ENCODE measurements at places on chromosomes 4 and X.

- no peak for DNase-seq
These were observed 106.2 kb upstream of the MAML3 start for GRCh38 chr4:140260227-140260626.

DNA sequence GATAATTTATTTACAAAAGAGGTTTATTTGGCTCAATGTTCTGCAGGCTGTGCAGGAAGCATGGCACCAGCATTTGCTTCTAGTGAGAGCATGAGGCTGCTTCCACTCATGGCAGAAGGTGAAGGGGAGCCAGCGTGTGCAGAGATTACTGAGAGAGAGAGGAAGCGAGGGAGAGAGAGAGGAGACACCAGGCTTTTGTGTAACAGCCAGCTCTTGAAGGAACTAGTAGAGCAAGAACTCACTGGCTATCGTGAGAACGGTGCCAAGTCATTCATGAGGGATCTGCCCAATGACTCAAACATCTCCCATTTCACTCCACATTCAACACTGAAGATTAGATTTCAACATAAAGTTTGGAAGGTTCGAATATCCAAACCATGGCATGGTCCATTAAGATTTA is 12.7 kb downstream of the GUCY1A1 start:
- DNase-seq, result no peak

- no peak for DNase-seq
These were observed 189.3 kb downstream of the PTTG2 start for GRCh38 chr4:38149472-38149996.

GRCh38 chr4:9849538-9849920 is 68.1 kb downstream of the DRD5 start:
- DNase-seq, result no peak

- no peak for DNase-seq
These were observed 868.5 kb upstream of the SLIT2 start for GRCh38 chr4:19382993-19383756.

GRCh38 chr4:82371497-82371896 is 2.3 kb downstream of the HNRNPD start:
- DNase-seq, result no peak

DNA sequence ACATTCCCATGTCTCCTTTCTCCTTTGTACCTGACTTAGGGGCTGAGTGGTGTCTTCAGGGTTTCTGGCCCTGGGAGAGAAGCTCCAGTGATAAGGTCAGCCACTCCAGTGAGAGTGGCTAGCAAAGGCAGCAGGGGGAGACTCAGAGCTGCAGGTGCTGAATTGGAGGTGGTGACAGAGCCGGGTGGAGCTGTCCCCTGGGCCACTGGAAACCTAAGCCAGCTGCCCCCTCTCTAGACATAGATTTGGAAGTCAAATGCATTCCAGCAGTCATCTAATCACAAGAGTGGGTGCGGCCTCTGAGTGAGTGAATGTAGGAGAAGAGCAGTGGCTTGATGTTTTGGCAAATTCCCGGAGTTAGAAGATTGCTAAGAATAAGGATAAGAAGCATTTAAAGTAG is 28.5 kb downstream of the TRIM2 start:
- no peak for DNase-seq

DNA sequence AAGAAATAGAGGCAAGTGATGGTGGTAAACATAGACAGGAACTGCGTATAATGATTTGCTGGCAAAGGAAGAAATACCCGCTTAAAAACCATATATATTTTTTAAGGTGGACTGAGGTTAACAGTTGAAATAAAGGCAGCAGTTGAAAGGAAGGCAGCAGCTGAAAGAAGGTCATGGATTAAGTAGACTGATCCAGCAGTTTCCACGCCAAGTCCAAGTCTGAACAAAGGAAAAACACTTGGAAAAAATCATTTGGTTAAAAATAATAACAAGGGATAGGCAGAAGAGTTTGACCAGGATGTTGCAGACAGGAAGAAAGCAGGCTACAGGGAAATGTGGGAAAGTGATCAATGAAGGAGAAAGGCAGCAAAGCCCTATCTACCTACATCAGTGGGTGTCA is 93.6 kb downstream of the AMELX start:
- DNase-seq, result no peak

GRCh38 chrX:107741404-107741790 is 34.2 kb downstream of the TSC22D3 start:
- no peak for DNase-seq

DNA sequence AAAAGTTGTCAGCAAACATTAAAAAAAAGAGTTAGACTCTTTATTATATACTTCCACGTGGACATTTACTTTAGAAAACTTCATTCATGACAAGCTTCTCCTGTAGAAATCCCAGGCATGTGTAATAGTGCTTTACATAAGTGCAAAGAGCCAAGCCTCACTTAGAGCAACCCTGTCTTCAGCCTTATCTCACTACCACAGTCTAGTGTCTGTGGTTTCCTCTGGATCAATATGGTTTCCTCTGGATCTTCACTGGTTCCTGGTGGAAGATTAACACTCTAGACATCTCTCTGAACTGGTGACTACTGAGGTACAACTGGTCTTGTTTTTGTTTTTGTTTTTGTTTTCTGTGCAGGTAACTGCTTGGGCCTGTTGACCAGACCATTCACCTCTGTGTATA is 18.4 kb upstream of the ARMCX5 start:
- no peak for DNase-seq

DNA sequence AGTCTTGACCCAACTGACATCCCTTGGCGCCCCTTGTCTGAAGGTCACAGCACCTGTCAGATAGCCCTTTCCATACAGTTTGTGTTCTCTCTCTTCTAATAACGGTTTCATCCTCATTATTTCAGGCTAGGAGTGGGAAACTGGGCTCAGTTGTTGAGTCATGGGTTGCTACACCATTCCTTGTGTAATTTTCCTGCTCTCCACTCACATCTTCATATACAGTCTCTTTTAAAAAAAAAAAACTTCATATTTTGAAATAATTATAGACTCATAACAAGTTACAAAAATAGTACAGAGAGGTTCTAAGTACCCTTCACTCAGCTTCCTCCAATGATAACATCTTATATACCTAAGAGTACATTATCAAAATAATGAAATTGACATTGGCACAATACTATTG is 60.2 kb upstream of the GRPR start:
- no peak for DNase-seq

GRCh38 chrX:148223361-148223760 is 242.2 kb downstream of the FMR1NB start:
- DNase-seq, result no peak

- no peak for DNase-seq
These were observed 77.6 kb downstream of the NWD2 start for GRCh38 chr4:37322122-37322521.

DNA sequence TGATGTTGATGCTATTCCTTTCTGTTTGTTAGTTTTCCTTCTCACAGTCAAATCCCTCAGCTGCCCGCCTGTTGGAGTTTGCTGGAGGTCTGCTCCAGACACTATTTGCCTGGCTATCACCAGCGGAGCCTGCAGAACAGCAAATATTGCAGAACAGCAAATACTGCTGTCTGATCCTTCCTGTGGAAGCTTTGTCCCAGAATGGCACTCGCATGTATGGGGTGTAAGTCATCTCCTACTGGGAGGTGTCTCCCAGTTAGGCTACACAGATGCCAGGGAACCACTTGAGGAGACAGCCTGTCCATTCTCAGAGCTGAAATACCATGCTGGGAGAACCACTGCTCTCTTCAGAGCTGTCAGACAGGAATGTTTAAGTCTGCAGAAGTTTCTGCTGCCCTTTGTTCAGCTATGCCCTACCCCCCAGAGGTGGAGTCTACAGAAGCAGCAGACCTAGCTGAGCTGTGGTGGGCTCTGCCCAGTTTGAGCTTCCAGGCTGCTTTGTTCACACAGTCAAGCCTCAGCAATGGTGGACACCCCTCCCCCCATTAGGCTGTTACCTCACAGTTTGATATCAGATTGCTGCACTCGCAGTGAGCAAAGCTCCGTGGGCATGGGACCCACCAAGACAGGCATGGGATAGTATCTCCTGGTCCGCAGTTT is 74.9 kb downstream of the SPIN3 start:
- DNase-seq, result no peak

DNA sequence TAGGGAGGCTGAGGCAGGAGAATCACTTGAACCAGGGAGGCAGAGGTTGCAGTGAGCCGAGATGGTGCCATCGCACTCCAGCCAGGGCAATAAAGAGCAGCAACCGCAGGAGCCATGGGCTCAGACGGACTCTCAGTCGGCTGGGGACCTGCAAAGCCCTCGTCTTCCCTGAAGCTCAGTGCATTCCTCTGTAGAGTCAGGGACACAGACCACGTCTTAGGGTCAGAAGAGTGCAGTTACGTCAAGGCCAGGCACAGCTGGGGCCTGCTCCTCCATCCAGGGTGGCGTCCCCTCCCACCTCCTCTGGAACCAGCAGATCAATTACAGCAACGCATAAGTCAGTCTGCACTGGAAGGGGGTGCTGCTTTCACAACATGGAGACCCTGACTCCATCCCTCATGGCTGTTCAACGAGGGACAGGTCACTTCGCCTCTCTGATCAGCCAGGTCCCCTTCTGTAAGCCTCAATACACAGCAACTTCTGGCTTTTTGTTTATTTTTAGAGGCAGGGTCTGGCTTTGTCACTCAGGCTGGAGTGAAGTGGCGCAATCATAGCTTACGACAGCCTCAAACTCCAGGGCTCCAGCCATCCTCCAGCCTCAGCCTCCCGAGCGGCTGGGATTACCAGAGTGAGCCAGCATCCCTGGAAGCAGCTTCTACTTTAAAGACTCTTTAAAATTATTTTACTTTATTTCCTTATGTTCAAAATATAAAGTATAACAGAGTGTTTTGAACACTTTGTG is 76.4 kb downstream of the ZFYVE28 start:
- DNase-seq, result no peak

- DNase-seq, result no peak
These were observed 37.4 kb downstream of the PDGFC start for GRCh38 chr4:156934259-156934635.

- DNase-seq, result no peak
These were observed 1.6 kb downstream of the PAPSS1 start for GRCh38 chr4:107718351-107718965.

- no peak for DNase-seq
These were observed 374.3 kb downstream of the SPRY1 start for GRCh38 chr4:123770884-123771283.

DNA sequence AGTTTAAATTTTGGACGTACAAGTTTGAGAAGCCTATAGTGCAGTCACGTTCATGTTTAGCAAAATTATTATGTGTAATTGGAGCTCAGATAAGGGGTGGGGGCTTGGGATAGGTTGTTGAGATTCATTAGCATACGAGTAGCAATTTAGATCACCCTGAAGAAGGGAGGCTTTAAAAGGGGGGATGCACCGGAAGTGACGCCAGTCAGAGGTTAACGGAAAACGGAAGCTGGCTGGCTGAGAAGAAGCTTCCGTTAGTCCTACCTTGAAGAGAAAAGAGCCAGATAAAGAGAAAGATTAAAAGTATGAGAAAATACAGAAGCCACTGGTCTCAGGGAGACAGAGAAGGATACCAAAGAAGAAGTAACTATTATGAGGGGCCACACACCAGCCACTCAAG is 1.1 kb upstream of the NXT2 start:
- DNase-seq, result no peak

DNA sequence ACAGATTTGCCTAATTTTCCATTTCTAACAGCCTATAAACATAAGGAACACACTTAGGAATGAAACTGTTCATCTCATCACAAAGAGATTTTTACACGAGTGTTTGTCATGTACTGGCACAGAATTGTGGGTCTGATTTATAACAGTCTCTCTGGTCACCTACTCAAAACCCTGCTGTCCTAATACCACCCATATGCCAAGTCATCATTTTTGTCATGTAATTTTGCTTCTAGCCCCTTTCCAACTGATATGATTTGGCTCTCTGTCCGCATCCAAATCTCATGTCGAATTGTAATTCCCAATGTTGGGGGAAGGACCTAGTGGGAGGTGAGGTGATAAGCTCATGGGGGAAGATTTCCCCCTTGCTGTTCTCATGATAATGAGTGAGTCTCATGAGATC is 284.1 kb upstream of the SLITRK2 start:
- DNase-seq, result no peak

DNA sequence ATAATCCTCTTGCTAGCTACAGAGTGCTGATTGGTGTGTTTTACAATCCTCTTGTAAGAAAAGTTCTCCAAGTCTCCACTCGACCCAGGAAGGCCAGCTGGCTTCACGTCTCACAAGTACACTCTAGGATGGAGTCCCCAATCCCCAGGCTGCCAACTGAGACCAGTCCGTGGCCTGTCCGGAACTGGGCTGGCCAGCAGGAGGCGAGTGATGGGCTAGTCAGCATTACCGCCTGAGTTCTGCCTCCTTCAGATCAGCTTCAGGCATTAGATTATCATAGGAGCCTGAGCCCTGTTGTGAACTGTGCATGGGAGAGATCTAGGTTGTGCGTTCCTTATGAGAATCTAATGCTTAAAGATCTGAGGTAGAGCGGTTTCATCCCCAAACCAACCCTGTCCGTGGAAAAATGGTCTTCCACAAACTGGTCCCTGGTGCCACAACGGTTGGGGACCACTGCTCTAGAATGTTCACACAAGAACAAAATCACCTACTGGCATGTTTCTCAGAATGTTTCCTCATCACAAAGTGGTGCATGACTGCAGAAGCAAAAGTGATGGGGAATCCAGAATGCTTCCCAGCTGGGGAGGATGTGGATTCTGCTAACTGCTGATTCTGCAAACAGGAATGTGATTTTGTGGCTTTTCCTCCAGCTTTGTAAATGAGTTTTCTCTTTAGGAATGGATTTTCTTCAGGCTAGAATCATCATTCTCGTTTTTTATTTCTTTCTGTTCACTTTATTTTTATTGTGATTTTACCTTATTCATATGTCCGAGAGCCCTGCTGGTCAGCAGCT is 40.9 kb downstream of the SEPTIN11 start:
- DNase-seq, result no peak

GRCh38 chrX:42027367-42028000 is 104.1 kb upstream of the CASK start:
- DNase-seq, result no peak

DNA sequence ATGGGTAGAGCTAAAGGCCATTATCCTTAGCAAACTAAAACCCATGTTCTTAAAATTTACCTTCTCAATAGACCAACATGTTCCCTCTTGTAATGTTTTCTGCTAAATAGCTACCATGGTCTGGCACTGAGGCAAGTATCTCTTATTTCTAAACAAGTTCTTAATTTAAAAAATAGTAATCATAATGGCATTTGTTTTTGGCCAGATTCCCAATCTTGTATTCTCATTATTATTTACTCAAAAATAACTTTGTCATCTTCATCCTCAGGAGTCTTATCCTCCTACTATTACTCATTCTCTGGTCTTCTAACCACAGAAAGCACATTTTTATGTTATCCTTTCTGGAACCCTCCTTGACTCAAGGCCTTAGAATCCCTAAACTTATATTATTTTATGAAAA is 931.2 kb downstream of the CCSER1 start:
- DNase-seq, result no peak
